ENCODE measurements at places on chromosomes 7 and 10.
A peak's percentile ranks its signal among the peaks of the same experiment; 100 is the strongest.

DNA sequence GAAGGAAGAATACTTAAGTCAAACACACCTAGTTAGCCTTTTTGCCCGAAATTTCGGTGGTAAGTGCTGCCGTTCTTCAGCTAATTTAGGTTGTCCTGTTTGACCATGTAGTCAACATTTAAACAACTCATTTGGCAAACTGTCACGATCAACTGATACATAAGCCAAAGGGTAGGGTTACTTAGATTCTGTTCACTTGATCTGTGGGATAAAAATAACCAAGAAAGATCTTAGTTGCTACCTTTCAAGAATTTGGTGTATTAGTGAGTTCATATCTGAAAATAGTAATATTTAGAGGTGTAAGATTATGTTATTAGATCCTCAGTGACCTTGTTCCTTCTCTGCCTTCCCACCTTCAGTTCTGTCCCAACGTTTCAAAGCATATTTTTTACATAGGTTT lies 2.0 kb downstream of the TNKS2 start:
- no peak for DNase-seq

GRCh38 chr10:51920672-51921071 lies 221.3 kb upstream of the CSTF2T start:
- DNase-seq = no peak

- DNase-seq = peak; percentile 30
Measured at GRCh38 chr7:112452102-112452888, 2.0 kb downstream of the IFRD1 start.

DNA sequence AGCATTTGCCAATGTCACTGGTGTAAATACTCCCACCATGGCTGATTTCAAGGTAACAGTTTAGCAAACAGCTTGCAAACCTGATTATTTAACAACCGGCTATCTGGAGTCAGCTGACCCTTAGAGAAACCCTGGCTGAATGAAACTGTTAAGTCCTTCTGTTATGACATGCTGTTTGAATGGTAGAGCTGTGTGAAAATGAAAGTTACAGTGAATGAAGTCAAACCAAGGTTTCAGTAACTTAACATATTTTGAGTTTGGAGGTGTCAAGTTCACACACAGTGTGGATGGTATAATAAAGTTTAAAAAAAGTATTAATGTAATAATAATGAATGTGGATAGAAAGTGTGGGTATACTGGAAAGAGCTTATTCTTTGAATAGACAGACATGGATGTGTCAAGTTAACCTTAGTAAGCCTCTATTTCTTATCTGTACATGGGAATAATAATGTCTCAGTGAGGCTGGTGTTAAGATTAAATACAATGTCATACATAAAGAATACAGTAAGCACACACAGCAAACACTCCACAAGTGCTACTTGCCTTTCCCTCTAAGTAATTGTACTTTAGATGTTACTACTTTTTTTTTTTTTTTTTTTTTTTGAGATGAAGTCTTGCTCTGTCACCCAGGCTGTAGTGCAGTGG lies 150.4 kb downstream of the TAX1BP1 start:
- DNase-seq = no peak

DNA sequence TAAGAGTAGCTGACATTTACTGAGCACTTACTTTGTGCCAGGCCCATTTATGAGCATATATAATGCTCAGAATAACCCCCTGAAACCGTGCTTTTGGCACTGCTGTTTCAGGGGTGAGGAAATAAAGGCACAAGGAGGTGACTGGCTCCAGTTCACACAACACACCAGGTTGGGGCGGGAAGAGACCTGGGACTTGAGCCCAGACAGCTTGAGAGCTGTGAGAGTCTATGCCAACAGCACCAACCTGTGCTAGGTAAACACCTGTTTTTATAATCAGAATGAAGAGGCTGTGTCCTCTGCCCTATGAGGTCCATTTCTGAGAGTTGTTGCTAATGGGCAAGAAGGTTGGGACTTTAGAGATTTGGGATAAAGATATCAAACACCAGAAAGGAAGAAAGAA lies 8.8 kb upstream of the AZGP1 start:
- DNase-seq = no peak

DNA sequence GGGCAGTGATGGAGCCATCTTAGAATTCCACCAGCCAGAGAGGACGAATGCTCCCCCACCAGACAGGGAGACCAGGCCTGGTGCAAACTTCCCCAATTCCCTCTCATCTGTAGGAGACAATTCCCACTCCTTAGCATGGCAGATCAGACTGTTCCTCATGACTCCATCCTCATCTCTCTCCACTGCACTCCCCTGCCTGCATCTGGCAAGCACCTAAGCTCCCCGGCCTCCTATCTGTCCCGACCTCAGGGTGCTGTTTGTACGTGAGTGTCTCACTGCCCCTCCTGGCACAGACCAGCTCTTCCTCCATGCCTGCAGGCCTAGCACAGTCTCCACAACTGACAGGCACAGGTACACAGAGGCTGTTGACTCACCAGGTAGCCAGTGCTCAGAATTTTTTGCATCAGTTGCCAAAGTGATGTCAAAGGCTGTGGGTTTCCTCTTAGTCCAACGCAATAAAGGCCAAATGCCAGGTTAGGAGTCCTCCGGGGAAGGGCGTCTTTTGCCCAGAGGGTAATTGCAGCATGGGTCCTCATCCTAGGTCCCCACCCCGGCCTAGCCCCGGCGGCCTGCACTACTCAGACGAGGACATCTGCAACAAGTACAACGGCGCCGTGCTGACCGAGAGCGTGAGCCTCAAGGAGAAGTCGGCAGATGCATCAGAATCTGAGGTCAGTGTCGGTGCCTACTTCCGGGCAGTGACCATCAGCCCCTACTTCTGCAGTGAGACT lies 436.8 kb upstream of the FOXK1 start:
- no peak for DNase-seq

DNA sequence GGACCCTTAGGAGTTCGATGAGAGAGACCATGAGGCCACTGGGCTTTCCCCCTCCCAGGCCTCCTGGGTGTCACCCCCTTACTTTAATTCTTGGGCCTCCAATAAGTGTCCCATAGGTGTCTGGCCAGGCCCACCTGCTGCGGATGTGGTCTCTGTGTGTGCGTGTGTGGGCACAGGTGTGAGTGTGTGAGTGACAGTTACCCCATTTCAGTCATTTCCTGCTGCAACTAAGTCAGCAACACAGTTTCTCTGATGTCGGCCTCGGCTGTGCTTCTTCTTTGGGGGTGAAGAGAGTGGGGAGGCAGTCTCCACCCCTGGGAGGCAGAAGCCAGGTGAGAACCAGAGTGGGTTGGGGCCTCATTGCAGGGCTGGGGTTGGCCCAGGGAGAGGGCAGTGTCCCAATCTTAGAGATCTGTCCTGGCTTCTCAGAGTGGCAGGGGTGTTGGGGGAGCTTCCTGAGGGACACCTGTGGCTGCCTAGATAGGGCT lies 1.5 kb downstream of the PVRIG start:
- no peak for DNase-seq
